HT1080 (cell line): ENCODE measurements at places on chromosomes 6 and 20. TPM values are rescaled to one million over a fixed set of nuclear protein-coding genes. Genes with fewer than 3 reads are reported as not detected.
A peak's percentile ranks its signal among the peaks of the same experiment; 100 is the strongest.

DNA sequence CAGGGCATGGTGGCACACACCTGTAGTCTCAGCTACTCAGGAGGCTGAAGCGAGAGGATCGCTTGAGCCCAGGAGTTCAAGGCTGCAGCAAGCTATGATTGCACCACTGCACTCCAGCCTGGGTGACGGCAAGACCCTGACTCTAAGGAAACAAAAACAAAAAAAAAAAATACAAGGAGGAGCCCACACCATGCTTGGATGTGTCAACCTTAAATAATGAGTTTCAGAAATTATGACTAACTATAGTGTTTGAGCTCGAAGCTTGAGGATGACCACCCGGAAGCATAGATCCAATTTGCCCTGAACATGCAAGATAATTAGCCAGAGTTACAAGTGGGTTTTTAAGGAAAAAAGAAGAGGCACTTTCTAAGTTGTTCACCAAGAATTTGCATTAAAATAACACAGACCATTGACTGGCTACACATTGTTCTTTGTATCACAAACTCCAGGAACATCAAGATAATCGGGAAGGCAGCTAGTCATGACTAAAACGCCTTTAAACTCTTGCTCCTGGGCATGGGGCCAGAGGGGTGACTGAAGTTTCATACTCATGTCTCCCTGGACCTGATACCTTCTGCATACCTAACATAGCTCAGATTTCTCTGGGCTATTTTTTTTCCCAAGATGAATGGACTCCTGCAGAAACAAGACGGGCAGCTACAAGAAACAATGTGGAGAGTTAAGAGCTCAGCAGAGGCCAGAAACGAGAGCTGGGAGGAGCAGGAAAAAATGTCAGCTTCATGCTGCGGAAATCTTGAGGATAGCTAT is 289.6 kb downstream of the PREX1 start:
- peak; percentile 54 for DNase-seq

GRCh38 chr6:5063617-5064016 is 21.5 kb upstream of the PPP1R3G start:
- no peak for DNase-seq

GRCh38 chr20:56788671-56789610 is 159.8 kb downstream of the TFAP2C start:
- DNase-seq: peak; percentile 67

DNA sequence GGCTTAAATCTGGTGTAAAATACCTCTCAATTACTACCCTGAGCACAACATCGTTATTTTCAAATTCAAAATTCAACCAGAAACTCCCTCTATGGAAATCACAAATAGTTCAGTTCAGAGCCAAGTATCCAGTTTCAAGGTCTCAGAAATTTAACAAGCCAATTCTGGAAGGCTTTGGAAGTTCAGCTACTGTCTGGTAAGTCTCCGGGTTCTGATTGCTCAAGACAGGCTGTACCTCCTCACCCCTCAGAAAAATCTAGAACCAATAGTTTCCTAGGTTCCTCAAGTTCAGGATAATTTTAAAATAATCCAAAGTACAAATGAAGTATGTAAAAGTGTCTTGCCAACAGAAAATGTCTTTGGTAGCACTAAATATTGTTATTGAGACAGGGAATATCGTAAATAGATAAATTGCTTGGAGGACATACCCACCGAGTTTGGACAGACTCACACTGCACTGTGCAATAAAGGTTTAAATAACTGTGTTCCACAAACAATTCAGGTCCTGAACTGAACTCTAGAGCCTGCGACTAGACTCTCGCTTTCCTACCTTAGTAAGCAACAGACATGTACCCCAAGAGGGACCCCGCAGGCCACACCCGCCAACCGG is 729 bp downstream of the ATG5 start:
- no peak for DNase-seq

DNA sequence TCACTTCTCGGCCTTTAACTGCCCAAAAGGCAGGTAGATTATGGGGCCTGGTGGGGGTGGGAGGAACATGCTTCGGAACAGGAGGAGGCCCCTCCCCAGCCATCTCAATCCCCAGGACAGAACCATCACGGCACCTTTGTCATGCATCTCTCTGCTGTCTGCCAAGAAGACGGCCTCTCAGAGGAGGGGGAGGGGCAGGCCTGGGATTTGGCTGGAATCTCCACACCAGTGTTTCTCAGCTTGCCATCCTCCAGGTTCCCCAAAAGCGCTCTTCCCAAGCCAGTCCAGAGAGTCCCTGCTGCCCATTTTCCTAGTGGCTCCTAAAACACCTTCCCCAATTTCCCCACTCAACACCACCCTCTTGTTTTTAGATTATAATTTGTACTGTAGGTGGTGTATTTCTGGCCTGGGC is 2.5 kb upstream of the POU5F1 start:
- DNase-seq: no peak

DNA sequence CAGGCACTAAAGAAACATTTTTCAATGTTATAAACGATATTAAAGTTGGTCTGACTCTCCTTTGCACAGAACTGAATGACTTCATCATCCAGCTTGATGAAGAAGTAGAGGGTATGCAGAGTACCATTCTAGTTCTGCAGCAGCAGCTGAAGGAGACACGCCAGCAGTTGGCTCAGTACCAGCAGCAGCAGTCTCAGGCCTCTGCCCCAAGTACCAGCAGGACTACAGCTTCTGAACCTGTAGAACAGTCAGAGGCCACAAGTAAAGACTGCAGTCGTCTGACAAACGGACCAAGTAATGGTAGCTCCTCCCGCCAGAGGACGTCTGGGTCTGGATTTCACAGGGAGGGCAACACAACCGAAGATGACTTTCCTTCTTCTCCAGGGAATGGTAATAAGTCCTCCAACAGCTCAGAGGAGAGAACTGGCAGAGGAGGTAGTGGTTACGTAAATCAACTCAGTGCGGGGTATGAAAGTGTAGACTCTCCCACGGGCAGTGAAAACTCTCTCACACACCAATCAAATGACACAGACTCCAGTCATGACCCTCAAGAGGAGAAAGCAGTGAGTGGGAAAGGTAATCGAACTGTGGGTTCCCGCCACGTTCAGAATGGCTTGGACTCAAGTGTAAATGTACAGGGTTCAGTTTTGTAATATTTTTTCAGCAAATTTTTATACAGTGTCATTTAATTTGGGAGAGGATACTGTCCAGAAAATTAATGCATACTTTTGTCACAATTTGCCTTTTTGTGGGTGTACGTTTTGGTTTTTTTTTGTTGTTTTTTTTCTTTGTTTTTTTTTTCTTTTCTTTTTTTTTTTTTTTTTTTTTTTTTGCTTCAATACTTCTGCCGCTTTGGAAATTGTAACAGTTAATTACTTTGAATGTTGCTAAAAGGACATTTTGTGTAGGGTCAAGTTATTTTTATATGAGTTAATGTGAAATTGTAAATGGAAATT is 6.6 kb upstream of the ACAT2 start:
- DNase-seq: no peak

DNA sequence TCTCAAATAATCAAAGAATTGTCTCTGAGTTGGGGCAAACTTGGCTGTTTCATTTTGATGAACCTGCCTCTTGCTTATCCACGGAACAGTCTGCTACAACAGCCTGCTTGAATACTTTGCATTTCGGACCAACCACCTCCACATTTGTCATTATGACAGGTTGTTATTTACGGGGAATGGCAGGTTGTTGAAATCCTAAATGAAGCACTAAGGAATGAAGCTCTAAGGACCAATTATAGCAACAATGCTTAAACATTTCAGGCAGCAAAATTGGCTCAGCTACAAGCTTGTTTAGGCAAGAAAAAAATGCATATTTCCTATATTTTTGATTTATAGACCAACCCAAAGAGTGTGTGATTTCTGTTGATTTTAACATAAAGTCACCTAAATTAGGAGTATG is 84.5 kb downstream of the MAP3K7 start:
- DNase-seq: no peak

The SPATS1 gene
- total RNA-seq: not detected in 2 replicates

The RSPH4A gene
- total RNA-seq: 0.27 and 0.32 TPM in 2 replicates

The THEMIS gene
- not detected in 2 replicates for total RNA-seq
